ENCODE measurements at places on chromosomes 6 and 20. TPM values are rescaled to one million over a fixed set of nuclear protein-coding genes. Genes with fewer than 3 reads are reported as not detected.

- no peak for DNase-seq
- no peaks in the 10 kb centered on the region for H3K4me1 ChIP-seq
- no peak overlapping the region for H3K4me3 ChIP-seq
These were observed 254.5 kb downstream of the TAF4 start for GRCh38 chr20:61811166-61811565.

GRCh38 chr6:137286916-137287315, 67.7 kb upstream of the IFNGR1 start:
- no peaks in the 10 kb centered on the region for H3K36me3 ChIP-seq
- DNase-seq = no peak
- H3K4me1 ChIP-seq = peaks cover 12% of the 10 kb centered on the region
- H3K4me3 ChIP-seq = no peak overlapping the region

- no peaks in the 10 kb centered on the region for H3K4me1 ChIP-seq
- H3K27ac ChIP-seq = no peak overlapping the region
- no peak overlapping the region for H3K4me3 ChIP-seq
- H3K27me3 ChIP-seq = peaks cover 21% of the 10 kb centered on the region
- H3K36me3 ChIP-seq = no peaks in the 10 kb centered on the region
These were observed 10.6 kb downstream of the REM1 start for GRCh38 chr20:31485450-31486339.

GRCh38 chr20:4673371-4674001, 48.2 kb upstream of the PRND start:
- no peak overlapping the region for H3K4me3 ChIP-seq
- 0 out of 2 replicates have a peak, but pooled peaks cover 4% of the 10 kb centered on the region for H3K27me3 ChIP-seq
- no peaks in the 10 kb centered on the region for H3K4me1 ChIP-seq
- DNase-seq = no peak
- H3K27ac ChIP-seq = no peak overlapping the region
- H3K36me3 ChIP-seq = no peaks in the 10 kb centered on the region

- H3K27ac ChIP-seq = no peak overlapping the region
- DNase-seq = no peak
- H3K4me1 ChIP-seq = no peaks in the 10 kb centered on the region
- no peaks in the 10 kb centered on the region for H3K36me3 ChIP-seq
- no peak overlapping the region for H3K4me3 ChIP-seq
These were observed 1286.4 kb downstream of the GRIK2 start for GRCh38 chr6:102679865-102680264.

GRCh38 chr20:57147185-57147584, 119.3 kb downstream of the BMP7 start:
- no peak for DNase-seq
- no peak overlapping the region for H3K4me3 ChIP-seq
- H3K27ac ChIP-seq = no peak overlapping the region
- H3K27me3 ChIP-seq = no peaks in the 10 kb centered on the region
- H3K4me1 ChIP-seq = no peaks in the 10 kb centered on the region

- no peaks in the 10 kb centered on the region for H3K4me1 ChIP-seq
- H3K27me3 ChIP-seq = no peaks in the 10 kb centered on the region
- H3K4me3 ChIP-seq = no peak overlapping the region
- H3K36me3 ChIP-seq = no peaks in the 10 kb centered on the region
These were observed 192.2 kb upstream of the FAM83B start for GRCh38 chr6:54654381-54654780.

GMPR gene
- 28.7 TPM for total RNA-seq

FAM50B gene
- 1.1 TPM for total RNA-seq

OCSTAMP gene
- not detected for total RNA-seq

LRRN4 gene
- 2.3 TPM for total RNA-seq
